Activated CD8-positive, alpha-beta memory T cell treated with anti-CD3 and anti-CD28 coated beads for 4 hours (primary cell): ENCODE measurements at places on chromosomes 5 and 9.
A peak's percentile ranks its signal among the peaks of the same experiment; 100 is the strongest.

DNA sequence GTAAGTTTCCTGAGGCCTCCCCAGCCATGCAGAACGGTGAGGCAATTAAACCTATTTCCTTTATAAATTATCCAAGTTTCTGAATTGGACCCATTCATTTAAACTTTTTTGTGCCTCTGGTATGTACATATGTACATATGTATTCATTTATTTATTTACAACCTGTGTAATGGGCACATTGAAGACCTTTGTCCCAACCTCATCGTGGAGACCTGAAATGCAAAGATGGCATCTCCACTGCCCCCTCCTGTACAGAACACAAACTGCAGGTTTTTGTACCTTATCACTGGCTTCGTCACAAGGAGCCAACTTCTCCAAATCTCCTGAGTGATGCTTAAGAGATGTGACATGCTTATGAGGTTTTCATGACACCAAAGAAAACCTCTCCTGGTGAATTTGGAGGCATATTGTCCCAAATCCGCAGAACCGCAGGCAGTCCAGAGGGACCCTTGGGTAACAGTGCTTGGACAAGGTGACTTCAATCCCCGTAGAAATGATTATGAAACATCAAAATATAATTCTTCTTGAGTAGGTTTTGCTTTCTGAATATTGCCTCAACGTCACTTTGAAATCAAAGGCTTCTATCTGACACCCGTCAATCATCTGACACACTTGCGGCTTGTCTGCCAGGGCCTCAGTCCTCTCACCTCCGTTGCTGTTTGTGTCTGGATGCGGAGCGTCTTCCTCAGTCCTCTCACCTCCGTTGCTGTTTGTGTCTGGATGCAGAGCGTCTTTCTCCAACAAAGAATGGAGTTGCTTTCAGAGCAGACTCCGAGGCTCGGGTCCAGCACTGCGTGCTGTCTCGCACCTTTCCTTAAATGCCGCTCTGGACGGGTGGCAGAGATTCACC, 135.0 kb upstream of the IRX4 start:
- no peak for DNase-seq

DNA sequence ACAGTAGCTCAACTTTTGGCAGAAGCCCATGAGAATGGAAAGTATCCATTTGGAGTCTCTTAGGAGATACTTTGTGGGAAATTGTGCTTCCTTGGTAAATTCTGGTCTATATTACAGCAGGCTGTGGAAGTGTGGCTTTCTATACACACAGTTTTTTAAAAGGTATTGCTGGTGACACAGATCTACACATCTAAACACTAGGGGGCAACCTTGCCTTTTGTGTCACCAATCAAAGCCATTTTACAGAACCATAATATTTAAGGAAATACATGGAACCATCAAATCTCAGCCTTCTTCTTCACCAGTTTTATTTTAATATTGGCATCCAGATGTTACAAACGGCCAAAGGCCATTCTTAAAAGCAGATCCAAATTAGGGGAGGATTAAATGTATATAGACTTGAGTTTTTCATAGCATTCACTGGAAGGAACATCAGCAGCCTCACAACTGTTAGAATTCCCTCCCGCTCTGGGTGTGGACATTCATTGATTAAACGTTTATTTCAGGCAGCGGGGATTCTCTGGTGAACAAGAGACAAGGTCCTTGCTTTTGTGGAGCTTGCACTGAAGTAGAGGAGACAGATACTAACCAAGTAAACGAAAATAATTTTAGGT, 132.4 kb upstream of the EPB41L4A start:
- no peak for DNase-seq

DNA sequence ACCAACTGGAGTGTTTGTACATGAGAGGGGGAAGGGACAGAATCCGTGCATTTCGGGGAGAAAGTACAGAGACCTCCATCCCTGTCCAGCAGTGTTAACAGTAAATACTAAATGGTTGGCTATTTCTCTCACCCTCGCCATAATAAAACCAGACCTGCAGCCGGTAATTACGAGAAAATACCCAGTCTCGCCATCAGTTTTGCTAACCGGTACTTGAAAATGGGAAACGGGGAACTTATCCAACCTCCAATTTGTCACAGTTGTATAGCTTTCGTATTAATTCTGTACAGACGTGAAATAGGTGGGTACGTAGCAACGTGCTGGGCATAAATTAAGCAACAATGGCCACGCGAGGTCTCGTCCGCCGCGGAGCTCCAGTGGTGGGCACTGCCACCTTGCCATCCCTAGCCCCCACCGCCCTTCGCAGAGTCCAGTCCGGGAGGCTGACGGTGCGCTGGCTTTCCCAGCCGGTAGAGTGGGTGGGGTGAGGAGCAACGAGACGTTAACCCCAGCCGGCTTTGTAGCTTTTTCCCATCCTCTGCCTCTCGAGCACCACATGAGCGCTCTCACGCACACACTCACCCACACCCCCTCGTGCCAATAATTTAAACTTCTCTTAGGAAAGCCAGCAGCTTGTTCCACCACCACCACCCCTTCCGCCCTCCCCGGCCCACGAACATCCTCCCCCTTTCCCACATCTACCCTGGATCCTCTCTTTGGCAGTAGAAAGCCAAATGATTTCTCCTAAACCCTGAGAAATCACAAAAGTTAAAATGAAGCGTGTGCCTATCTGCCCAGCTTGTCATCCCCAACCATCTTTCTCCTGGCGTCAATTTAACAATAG, 1.8 kb downstream of the ELAVL2 start:
- no peak for DNase-seq

DNA sequence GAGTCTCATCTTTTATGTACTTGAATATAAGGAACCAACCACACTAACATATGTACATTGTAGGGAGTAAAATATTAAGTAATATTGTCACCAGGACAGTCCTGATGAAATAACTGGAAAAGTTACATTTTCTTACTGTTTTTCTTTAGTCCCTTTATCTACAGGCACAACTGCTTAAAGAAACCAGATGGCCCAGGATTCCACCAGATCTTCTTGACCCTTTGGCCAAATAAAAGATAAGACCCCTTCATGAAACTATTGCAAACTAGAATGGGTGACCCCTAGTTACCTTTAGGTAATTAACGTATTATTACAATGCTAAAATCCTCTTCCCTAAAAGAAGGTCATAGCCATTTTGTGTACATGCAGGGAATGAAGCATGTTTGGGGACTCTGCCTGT, 106.3 kb upstream of the FTMT start:
- no peak for DNase-seq

DNA sequence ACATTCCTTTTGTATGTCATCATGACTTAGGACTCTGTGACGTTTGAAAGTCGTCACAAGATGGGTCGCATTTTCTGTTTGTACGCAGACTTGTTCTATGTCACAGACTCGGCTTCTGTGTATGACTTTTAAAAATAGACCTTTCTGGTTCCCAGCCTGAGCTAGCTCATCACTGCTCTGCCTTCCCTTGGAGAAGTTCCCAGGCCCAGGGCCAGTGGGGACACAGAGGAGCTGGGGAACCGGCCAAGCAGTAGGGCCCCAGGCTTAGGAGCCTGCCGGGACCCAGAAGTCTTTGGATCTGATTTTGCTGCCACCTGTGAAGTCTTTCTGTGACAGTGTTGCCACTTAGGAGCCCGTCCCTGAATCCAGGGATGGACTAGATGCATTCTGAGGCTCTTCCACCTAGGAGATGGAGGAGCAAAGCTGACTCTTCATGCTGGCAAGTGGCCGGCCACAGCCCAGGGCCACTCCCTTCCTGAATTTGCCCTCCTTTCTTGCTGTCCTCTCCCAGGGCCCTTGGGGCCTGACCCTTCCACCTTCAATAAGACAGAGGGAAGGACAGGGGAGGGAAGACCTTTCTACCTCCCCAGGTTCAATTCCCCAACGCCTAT, 18.1 kb upstream of the UBE2QL1 start:
- no peak for DNase-seq

DNA sequence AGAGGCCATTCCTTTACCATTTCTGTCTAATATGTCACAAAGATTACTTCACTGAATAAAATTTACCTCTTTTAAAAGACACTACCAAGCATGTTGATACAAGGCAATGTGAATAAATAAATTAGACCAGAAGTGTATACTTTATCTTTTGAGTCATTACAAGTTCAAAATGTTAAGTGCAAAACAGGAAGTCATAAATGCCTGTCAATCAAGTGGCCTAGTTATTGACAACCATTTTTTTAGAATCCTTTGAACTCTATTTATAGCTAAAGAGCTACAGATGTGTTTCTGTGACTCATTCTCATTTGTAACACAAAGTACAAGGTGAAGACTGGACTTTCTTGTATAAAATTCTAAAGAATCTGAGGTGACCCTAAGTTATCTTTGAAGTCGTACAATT, 602.7 kb upstream of the SEMA6A start:
- no peak for DNase-seq

DNA sequence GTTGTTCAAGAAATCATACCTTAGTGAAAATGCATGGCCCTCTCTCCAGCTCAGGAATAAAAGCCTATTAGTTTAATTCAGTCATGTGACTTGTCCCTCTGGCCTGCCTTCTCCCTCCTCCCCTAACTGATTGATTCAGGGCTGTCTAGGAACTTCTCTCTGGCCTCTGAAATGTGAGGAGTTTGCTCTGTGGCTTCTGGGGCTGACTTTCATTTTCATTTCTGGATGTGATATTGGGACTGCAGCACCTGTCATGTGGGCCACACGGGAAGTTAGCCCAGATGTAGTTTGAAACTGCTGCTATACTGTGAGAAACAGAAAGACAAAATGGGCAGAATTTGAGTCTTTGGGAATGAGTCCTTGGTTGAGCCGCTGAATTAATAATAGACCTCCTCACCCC, 44.8 kb downstream of the PARP8 start:
- DNase-seq: peak; percentile 35

DNA sequence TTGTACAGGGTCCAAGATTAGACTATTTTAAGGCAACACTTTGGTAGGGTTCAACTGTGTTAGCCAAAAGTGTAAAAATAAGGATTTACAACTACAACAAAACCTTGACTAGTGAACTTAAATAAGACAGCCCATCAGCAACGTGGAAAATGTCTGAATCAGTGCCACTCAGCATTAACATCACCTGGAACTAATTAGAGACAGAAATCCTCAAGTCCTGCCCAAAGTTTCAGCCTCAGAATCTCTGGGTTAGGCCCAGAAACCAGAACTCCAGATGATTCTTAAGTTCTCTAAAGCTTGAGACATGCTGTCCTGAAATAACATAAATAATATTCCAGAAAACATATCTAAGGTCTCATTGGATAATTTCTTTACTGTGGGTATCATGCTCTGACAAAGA, 118.6 kb downstream of the SEMA6A start:
- no peak for DNase-seq

- DNase-seq: no peak
Measured at GRCh38 chr5:128241051-128241695, 157.6 kb downstream of the SLC12A2 start.

GRCh38 chr5:171578829-171579491, 159.5 kb downstream of the FGF18 start:
- no peak for DNase-seq

DNA sequence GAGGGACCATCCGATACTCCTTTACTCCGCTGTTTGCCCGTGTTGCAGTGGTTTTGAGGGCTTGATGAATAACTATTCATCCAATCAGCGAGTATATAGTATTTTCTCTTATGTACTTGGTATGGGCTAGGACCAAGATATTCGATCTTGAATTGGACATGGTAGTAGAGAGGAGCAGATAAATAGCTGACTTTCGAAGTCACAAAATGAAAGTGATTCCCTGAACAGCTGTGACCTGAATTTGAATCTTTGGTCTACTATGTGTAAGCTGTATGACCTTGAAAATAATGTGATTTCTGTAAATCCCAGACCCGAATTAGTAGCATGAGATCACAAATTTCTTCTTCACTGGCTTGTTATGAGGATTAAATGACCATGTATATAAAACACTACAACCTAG, 134.4 kb downstream of the TUSC1 start:
- no peak for DNase-seq

DNA sequence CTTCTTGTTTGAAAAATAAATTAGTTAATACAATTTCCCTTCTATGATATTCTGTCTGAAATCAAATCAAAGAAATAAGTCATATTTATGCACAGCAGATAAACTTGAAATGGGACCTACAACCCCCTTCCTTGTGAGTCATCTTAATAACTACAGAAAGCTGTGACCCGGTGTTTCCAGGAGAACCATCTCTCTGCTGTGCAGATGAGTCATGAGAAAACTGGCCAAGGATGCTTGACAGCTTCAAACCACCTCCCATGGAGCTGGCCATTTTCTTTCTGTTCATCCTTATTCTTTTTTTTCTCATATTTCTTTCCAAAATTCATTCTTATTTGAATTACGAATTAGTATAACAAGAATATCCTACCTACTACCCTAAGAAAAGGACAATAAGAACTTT, 43.4 kb upstream of the NR4A3 start:
- peak; percentile 6 for DNase-seq

GRCh38 chr9:33687779-33688178, 107.6 kb upstream of the PRSS3 start:
- DNase-seq: no peak
